ENCODE measurements at places on chromosomes 13 and 19.

DNA sequence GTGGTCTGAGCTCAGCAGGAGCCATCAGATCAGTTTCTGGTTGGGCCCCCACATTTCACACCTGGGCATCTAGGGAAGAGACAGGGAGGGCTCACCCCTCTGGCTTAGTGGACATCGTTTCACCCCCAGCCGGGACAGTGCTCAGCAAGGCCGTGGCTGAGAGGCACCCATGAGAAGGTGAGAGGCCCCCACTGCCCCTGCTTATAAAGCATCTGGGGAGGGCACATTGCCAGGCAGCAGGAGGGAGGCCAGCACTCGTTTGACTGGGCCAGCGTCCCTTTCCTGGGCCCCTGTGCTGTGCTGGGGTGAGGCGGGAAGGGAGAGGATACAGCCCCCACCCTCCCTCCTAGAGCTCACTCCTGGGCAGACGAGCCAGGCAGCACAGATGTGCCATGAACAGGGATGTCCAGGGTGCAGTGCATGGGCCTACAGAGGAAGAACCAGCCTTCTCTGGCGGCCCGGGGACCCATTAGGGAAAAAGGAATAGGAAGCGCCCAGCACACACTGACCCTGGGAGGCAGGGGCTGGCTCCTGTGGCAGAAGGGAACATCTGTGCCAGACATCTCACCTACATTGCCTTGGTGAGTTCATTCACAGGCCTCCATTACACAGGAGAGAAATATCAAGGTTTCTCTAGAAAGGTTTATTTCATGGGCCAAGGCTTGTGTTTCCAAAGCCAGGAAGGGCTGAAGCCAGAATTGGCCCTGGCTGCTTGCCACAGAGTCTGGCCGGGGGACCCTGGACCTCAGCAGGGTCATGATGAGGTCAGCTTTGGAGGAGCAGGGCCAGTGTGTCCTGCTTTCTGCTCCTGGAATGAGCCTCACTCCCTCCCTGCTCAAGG, 7.7 kb downstream of the AP1M1 start:
- DNase-seq: no peak

GRCh38 chr13:46738055-46738454, 58.9 kb downstream of the ESD start:
- peak; percentile 50 for DNase-seq

- DNase-seq: no peak
Observed at GRCh38 chr13:25167382-25168174, 4.5 kb downstream of the AMER2 start.

- DNase-seq: peak; percentile 10
Observed at GRCh38 chr13:46010148-46010547, 42.4 kb downstream of the ZC3H13 start.

- no peak for DNase-seq
Observed at GRCh38 chr13:45542391-45542790, 73.1 kb downstream of the ERICH6B start.

- peak; percentile 53 for DNase-seq
Observed at GRCh38 chr19:16075430-16076153, 703 bp upstream of the TPM4 start.

GRCh38 chr13:78845656-78846365, 186.9 kb upstream of the OBI1 start:
- DNase-seq: no peak

GRCh38 chr19:46911456-46911855, 50.7 kb downstream of the ARHGAP35 start:
- DNase-seq: no peak

DNA sequence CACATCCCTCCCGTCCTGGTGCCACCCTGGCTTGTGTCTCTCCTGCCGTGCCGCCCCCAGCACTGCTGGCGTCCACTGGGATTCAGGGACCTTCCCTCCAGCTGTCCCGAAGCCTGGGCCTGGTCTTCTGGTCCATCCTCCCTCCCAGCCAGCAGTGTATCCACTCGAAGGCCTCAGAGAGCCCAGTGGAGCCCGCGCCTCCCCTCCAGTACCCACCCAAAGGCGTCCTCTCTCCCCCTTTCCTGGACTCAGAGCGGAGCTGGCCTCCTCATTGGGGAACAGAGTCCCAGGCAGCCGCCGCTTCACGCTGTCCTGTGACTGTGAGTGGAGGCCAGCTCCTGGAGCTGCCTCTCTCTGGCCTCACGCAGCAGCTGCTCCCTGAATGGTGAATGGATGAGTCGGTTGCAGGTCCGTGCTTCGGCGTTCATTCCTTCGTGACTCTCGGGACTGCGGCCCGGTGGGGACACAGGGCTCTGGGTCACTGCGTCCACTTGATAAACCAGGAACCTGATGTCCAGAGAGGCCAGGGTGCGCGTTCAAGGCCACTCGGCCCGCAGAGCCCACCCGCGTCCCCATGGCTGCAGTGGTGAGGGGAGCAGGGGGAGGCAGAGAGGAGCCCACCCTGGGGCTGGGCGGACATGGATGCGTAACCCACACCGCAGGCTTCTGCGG, 12.1 kb downstream of the ONECUT3 start:
- no peak for DNase-seq

DNA sequence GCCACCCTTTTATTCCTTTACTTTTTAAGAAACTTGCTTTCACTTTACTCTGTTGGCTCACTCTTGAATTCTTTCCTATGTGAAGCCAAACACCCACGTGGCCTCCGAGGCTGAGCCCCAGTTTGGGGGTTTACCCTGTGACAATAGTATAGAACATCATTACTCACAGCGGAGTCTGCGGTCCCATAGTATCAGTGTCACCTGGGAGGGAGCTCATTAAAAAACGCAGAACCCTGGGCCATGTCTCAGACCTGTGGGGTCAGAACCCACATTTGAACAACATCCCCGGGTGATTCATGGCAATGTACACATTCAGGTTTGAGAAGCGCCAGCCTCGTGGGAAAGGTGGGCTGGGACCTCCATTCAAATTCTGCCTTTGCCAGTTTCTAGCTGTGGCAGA, 36.0 kb upstream of the UBL3 start:
- DNase-seq: no peak

GRCh38 chr19:46797881-46798280, 9.5 kb upstream of the SLC1A5 start:
- no peak for DNase-seq

DNA sequence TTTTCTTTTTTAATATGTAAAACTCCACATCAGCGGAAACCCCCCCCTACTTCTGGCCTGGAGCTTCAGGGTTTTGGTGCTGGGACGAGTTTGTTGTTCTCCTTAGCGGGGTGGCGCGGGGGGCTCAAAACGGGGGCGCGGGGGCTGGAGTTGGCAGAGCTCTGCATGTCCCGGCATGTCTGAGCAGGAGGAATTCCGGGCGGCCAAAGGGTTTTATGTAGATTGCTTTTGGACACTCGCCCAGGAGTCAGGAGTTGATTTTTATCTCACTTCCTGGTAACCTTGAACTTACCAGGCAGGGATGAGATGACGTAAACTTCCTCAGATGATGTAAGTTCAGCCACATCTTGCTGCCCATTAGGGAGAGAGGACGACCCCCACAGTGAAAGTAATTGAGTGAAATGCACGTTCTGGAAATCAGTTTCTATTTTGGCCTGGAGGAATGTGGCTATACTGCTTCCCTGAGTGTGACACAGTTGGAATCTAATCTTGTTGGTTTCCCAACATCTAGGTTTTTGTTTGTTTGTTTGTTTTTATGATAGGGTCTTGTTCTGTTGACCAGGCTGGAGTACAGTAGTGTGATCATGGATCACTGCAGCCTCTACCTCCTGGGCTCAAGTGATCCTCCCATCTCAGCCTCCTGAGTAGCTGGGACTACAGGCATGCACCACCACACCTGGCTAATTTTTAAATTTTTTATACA, 21.0 kb upstream of the GDF15 start:
- DNase-seq: peak; percentile 99

GRCh38 chr19:21317821-21318220, 11.4 kb downstream of the ZNF708 start:
- no peak for DNase-seq

GRCh38 chr13:111909501-111909900, 157.4 kb upstream of the SOX1 start:
- DNase-seq: no peak

- peak; percentile 86 for DNase-seq
Observed at GRCh38 chr13:50222569-50223332, 207.5 kb downstream of the KCNRG start.

DNA sequence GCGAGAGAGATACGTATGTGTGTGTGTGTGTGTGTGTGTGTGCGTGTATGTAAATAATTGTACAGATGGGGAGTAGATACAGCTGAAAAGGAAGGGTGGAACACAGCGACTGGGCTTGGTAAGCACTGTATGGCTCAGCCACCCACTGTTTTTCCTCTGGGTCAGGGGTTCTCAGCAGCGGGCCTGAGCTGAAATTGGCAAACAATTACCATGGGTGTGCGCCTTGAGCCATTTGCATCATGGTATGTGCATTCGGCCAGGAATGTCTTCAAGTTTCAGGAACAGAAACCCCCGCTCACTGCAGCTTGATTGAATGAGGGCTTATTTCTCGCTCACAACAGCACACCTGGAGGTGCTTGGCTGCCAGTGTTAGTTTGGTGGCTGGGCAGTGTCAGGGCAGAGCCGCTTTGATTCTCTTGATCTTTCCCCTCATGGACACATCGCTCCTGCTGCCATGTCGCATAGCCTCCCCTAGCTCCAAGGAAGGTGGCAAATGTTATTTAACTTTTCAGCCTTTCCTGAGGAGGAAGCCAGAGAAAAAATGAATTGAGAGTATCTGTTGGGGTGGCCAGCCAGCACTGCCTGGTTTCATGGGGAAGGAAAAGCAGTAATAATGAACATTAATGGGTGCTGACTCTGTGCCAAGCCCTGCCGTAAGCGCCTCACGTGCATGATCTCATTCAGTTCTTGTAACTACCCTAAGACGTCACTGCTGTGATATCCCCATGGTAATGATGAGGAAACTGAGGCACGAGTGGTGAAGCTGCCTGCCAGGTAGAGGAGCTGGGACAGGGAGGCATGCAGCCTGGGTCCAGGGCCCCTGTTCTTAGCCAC, 126.9 kb downstream of the SIPA1L3 start:
- peak; percentile 36 for DNase-seq

GRCh38 chr13:44024846-44025195, 145.1 kb downstream of the LACC1 start:
- DNase-seq: peak; percentile 21

- DNase-seq: no peak
Observed at GRCh38 chr13:105658431-105658830, 877.0 kb downstream of the EFNB2 start.

DNA sequence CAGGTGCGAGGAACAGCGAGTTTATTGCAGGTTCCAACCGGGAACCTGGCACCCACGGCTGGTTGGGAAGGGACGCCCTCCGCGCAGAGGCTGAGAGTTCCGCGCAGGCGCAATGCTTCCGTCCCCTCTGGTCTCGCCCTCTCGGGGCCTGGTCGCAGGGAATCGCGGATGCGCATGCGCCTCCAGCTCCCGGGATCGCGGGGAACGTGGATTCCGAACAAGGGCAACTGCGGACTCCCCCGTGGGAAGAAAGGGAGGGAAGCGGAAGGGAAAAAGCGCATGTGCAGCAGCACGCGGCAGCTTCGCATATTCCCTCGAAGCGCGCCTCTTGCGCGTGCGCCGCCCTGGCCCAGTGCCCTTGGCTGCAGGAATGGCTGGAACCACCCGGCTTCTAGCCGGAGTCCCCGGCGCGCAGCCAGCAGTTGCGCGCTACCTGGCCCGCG, 1.1 kb downstream of the TSSK6 start:
- DNase-seq: peak; percentile 79

DNA sequence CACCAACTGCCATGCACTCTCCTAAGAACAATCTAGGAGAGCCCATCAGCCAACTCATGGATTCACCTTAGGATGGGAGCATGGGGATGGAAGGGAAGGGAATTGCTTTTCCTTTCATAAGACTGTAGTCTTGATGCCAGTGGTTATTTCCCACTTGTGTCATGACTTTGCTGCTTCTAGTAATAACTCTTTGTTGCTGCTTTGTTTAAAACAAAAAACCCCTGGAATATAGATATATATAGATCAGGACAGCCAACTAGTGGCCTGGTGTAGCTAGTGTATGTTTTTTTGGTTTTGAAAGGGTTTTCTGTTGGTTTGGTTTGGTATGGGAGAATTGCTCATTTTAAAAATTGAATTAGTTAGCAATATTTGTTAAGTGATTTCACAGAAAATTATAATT, 39.3 kb upstream of the KCTD4 start:
- peak; percentile 13 for DNase-seq

DNA sequence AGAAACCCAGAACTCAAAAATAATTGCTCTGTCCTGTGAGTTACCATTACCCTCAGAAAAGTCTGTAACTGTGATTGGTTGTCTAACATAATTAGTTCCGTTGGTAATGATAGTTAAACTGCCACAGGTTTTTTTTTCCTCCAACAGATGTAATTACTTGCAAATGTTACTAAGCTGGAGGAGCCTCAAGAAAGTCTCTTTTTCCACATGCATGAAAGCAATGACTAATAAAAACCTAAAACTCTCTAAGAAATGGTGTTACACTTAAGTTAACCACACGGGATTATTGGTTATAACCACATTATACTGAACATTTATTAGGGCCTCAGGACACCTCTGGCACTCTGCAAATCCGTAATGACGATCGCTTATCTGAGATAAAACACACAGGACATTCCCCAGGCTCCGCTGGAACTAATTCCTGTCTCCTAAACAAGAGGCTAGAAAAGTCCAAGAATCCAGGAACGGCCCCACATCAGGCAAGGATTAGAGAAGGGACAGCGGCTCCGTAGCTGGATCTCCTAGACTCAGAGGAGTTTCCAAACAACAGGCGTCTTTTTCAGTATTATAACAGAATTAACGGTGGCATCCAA, 753 bp downstream of the ZNF235 start:
- no peak for DNase-seq

DNA sequence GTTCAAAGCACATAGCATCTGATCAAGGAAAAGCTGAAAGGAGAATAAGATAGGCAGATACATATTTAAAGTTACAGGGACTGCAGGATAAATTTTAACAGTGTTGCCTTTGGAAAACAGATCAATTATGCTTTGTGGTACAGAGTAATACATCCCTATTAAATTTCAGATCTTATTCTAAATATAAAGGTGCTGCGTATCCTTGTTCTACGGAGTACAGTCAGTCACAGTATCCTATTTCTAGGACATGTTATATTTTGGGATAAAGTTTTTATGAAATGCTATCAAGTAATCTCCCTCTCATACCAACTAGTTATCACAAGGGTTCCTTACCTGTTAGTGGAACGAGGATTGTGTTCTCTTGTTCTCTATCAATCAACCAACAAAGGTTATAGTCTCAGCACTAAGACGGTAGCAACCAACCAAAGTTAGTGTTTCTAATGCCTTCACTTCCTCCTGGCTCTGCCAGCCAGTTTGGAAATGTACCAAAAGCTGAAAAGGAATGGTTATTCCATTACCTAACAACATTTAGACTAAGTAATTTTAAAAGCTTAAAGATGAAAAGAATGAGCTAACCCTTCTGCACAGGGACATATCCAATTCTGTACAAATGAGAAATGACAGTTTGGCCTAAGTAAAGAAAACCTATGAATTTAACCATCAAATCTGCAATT, 35.2 kb downstream of the TSC22D1 start:
- no peak for DNase-seq

GRCh38 chr19:54727562-54727961, 3.3 kb downstream of the KIR3DL3 start:
- no peak for DNase-seq

Measured in cardiac fibroblast (primary cell).